Left hindlimb (tissue), 1 donor: ENCODE measurements at places on chromosomes 3 and 15.

GRCh38 chr3:125200731-125201139 is 11.8 kb downstream of the SLC12A8 start:
- no peak for DNase-seq

GRCh38 chr15:96916750-96917149 is 586.2 kb downstream of the NR2F2 start:
- DNase-seq, result no peak

DNA sequence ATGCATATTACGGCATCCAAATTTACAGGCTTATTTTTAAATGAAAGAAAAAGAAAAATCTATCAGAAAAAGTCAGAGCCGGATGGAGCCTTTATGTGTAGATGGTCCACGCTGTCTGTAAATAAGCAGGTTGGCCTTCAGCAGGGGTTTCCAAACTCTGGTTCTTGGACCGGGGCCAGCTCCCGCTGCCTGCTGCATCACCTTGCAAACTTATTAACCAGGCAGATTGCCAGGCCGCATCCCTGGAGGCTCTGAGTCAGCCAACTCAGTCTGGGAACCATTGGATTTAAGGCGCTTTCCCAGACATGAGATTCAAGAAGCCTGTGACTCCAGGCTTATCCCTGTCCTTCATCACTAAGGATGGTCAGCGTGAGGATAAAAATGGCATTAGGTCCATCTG is 212.4 kb downstream of the OPA1 start:
- peak; percentile 81 for DNase-seq

- DNase-seq, result no peak
Measured at GRCh38 chr3:197706658-197707057, 30.0 kb downstream of the RUBCN start.

GRCh38 chr3:139325551-139325950 is 18.3 kb upstream of the MRPS22 start:
- no peak for DNase-seq

- DNase-seq, result peak; percentile 26
Measured at GRCh38 chr15:68343579-68344225, 66.2 kb downstream of the FEM1B start.

DNA sequence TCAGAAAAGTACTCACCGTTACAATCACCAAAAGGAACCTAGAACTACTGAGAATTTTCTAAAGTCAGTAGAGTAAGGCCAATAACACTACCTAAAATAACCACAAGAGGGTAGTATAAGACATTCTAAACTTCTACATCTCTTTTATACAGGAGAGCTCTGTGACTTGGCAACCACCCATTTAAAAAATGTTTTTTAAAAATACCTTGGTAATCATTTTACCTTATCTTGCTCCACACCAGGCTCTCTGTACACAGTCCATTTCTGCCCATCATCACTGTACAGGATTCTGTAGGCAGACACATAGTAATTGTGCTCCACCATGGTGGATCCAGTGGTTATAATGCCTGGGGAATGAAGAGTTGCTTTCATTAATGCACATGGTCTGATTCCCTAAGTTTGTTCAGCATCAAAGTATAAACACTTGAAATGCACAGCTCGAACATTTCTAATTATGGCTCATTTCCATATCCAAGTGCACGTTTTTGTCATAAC is 54.5 kb downstream of the ST3GAL6 start:
- no peak for DNase-seq

DNA sequence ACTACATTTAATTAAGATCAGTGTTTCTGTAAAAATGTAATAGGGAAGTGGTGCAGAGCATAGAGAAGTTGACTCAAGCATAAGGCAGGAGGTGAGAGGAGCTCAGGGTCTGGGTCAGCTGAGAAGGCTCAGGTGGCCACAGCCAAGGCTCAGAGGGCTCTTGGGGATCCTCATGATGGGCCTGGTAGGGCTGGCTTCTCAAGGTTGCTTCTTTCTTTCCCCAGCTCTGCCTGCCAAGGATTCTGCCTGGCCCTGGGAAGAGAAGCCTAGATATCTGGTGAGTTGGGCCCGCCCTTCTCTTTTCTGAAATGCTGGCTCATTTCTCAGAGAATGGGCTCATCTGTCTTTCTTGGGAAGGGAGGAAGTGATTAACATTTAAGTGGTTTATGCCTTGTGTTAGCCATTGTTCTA is 6.5 kb downstream of the ZNF589 start:
- DNase-seq, result no peak
